ENCODE measurements at places on chromosomes 1 and 21.

DNA sequence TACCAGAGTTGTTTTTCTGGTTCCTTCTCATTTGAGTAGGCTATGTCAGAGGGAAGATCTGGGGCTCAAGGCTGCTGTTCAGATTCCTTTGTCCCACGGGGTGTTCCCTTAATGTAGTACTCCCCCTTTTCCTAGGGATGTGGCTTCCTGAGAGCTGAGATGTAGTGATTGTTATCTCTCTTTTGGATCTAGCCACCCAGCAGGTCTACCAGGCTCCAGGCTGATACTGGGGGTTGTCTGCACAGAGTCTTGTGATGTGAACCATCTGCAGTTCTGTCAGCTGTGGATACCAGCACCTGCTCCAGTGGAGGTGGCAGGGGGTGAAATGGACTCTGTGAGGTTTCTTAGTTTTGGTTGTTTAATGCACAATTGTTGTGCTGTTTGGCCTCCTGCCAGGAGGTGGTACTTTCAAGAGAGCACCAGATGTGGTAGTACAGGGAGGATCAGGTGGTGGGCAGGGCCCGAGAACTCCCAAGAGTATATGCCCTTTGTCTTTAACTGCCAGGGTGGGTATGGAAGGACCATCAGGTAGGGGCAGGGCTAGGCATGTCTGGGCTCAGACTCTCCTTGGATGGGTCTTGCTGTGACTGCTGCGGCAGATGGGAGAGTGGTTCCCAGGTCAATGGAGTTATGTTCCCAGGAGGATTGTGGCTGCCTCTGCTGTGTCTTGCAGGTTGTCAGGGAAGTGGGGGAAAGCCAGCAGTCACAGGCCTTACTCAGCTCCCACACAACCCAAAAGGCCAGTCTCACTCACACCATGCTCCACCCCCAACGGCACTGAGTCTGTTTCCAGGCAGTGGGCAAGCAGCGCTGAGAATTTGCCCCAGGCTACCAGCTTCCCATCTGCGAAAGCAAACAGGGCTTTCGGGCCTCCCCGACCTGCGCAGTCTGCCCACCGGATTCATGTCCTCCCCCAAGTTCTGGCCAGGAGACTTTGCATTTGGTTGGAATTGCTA, 64.2 kb downstream of the SERINC2 start:
- DNase-seq, result no peak

DNA sequence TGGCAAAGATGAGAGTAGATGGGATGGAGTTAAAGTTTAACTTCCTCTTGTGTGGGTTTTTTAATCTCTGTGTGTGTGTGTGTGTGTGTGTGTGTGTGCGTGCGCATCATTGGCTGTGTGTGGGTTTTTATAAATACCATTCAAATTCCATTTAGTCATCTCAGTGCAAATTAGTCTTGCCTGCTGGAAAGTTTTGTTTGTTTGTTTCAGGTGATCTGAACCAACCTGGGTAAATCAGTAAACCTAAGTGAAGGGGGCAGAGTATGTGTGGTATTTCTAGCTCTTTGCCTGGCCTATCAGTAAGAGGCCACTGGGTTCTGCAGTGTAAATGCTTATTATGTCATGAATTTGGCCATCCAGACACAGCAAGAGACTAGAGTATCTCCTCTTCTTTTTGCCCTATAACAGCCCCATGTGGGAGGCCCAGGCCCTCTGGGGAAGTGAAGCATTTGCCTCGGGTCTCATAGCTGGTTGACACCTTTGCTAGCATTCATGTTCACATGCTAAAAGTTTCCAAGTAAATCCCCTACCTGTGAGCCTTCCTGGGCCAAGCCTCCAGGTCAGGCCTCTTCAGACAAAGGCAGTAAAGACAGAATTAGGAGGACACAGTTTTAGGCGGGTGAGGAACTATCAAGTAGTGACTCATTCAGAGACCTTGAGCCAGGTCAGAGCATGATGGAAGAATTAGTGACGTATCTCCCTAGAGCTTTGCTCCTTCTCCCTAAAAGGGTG, 14.7 kb downstream of the INTS3 start:
- no peak for DNase-seq

DNA sequence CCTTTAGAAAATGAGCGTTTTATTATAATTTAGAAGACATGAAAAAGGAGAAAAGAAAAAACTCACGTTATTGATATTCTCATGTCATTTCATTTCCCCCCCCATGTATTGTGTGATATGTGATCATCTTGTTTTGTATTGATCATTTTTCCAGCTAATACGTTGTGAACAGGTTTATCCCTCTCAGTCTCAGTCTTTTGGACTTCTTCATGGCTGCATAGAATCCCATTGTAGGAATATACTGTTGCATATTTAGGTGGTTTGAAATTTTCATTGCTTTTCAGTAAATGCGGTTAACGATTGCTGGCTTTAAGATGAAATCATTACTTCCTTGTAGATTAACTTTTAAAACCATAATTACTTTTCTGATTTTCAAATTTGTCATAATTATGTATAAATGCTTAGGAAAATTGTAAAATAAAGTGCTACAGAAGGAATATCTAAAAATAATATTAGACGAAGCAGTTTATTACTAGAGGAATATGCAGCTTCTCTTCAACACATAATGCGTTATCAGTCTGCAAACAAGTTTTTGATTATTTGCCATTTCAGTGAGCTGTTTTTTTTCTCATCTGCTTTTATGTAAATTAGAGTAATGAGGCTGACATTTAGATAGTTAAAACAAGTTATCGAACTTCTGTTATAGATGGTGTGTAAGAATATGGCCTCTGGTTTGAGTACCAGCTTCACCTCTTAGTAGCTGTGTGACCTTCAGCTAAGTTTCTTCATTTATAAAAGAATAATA, 1.8 kb downstream of the SON start:
- DNase-seq, result no peak

- no peak for DNase-seq
These were observed 71.2 kb downstream of the ABCA4 start for GRCh38 chr1:94049791-94050190.

- DNase-seq, result no peak
These were observed 162.2 kb downstream of the RRAGC start for GRCh38 chr1:38697387-38697786.
